ENCODE measurements at places on chromosomes 3 and 15.
A peak's percentile ranks its signal among the peaks of the same experiment; 100 is the strongest.

GRCh38 chr3:85576091-85576690 is 617.4 kb downstream of the CADM2 start:
- DNase-seq: peak; percentile 65

GRCh38 chr3:157204431-157204830 is 44.5 kb upstream of the CCNL1 start:
- peak; percentile 81 for DNase-seq

GRCh38 chr3:1404270-1404962 is 311.6 kb downstream of the CNTN6 start:
- peak; percentile 19 for DNase-seq

DNA sequence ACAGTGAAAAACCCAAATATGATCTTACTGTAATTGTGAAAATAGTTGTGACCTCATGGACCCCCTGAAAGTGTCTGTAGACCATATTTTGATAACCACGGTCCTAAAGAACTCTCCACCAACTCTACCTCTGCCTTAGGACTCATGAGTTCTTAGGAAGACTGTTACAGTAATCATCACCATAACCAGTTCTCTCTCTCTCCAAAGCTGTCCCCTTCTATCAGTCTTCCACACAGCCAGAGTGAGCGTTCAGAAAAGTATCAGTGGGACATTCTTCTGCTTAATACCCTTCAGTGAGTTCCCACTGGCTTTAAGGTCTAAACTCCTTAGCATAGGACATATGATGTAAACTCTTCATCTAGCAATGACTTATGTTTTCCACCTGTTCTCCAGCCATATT is 27.6 kb upstream of the ST6GAL1 start:
- no peak for DNase-seq

Data from fibroblast of pulmonary artery (primary cell).